ENCODE measurements at places on chromosomes 6 and 20.

- DNase-seq = no peak
Observed at GRCh38 chr20:41118632-41119031, 18.7 kb upstream of the PLCG1 start.

- DNase-seq = no peak
Observed at GRCh38 chr6:106894978-106895702, 79.4 kb downstream of the CD24 start.

DNA sequence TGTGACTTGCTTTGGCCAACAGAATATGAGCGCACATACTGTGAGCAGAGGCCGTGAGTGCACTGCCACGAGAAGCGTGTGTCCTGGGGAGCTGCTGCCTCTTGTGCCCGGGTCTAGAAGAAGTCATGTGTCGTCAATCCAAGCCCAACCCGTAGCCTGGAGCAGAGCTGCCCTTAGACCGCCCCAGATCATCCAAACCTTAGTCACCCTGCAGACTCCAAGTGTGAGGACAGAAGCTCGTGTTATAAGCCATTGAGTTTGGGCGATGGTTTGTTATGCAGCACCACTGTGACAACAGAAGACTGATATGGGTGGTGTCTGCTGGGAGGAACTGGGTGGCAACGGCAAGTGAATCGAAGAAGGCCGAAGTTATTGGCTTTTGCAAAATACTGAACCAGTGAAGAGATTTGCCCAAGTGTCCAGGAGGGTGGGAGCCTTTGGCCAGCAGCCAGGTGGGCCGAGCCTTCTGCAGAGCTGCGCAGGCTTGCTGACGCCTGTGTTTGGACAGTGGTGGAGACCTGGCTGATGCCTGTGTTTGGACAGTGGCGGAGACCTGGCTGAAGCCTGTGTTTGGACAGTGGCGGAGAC is 101.3 kb upstream of the SULF2 start:
- no peak for DNase-seq

DNA sequence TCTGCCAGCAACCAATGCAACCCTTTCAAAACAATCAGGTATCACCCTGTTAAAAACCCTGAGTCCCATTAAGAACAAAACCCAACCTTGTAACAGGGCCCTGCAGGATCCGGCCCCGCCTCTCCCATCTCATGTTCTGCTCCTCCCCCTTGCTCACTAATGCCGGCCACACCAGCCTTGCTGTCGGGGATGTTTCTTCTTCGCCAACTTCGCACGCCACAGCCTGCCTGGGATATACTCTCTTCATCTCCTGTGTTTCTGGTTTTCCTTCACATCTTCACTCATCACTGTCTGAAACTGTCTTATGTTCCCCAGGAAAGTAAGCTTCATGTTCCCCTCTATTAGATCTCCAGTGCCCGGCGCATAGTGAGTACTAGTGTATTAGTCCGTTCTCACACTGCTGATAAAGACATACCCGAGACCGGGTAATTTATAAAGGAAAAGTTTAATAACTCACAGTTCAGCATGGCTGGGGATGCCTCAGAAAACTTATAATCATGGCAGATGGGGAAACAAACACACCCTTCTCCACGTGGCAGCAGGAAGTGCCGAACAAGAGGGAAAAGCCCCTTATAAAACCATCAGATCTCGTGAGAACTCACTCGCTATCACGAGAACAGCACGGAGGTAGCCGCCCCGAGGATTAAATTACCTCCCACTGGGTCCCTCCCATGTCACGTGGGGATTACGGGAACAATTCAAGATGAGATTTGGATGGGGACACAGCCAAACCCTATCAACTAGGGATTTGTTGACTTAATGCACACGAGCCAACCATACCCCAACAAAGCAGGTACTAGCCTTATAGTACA is 5.1 kb downstream of the TP53RK start:
- peak; percentile 65 for DNase-seq

GRCh38 chr6:10180138-10181074 is 234.5 kb downstream of the TFAP2A start:
- no peak for DNase-seq

- peak; percentile 51 for DNase-seq
Observed at GRCh38 chr6:87066449-87067333, 28.2 kb downstream of the CGA start.

- no peak for DNase-seq
Observed at GRCh38 chr6:18491308-18492045, 104.3 kb downstream of the RNF144B start.

DNA sequence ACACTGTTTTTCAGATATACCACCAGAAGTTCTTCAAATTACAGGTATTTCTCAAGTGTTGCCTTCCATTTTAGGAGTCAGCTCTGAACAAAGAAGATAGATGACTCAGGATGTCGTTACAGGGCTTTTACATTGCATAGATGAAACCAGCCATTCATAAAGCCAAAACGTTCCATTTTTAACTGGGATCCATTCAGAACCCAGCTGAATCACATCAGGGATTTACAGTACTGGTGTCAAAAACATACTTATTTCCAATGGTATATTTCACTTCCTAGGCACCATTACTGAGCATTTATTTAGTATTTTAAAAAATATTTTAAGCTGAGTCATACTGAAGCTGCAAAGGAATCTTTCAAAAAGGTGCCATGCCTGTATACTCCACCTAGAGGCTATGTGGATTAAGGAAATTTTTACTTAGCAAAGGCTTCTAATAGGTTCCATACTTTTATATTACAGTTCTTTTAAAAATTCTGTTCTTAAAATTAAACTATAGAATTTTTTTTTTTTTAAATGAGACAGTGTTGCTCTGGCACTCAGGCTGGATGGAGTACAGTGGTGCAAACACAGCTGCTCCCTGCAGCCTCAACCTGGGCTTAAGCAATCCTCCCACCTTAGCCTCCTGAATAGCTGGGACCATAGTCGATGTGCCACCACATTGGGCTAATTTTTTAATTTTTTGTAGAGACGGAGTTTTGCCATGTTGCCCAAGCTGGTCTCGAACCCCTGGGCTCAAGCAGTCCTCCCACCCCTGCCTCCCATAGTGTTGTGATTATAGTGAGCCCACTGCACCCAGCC is 2.6 kb downstream of the ASF1A start:
- no peak for DNase-seq

GRCh38 chr20:62044631-62045030 is 21.1 kb downstream of the TAF4 start:
- no peak for DNase-seq
